ENCODE measurements at places on chromosomes 1 and 21. TPM values are rescaled to one million over a fixed set of nuclear protein-coding genes. Genes with fewer than 3 reads are reported as not detected.

GRCh38 chr21:44831227-44831860 lies 13.5 kb upstream of the SUMO3 start:
- DNase-seq: no peak

- peak; percentile 80 for DNase-seq
Observed at GRCh38 chr1:923131-923990, at the start of gene SAMD11. TSS of gene SAMD11 (plus strand) at chr1:923923. CDS start at chr1:924432, 509 bp downstream.

- DNase-seq: no peak
Observed at GRCh38 chr1:27555700-27556424, 48.1 kb downstream of the AHDC1 start.

DNA sequence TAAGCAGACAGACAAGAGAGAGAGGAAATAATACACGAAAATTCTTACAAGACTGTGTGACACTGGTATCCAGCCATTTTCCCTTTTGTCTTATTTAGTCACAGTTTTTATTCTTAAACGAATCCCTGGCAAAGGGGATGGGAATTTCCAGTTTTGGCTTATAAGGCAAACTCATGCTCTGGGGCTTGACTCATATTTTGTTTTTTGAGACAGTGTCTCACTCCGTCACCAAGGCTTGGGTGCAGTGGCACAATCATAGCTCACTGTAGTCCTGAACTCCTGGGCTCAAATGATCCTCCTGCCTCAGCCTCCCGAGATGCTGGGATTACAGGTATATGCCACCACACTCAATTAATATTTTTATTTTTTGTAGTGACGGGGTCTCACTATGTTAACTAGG lies 31.9 kb downstream of the PTGER3 start:
- DNase-seq: no peak

GBP2 gene
- total RNA-seq: 44.3 TPM

GRCh38 chr1:55289614-55290013 lies 74.5 kb upstream of the USP24 start:
- no peak for DNase-seq

GRCh38 chr1:192986110-192986747 lies 72.9 kb downstream of the UCHL5 start:
- no peak for DNase-seq

- DNase-seq: no peak
Observed at GRCh38 chr1:53971718-53972117, 25.6 kb downstream of the LRRC42 start.

- peak; percentile 50 for DNase-seq
Observed at GRCh38 chr1:156677616-156678596, 699 bp upstream of the NES start.

DNA sequence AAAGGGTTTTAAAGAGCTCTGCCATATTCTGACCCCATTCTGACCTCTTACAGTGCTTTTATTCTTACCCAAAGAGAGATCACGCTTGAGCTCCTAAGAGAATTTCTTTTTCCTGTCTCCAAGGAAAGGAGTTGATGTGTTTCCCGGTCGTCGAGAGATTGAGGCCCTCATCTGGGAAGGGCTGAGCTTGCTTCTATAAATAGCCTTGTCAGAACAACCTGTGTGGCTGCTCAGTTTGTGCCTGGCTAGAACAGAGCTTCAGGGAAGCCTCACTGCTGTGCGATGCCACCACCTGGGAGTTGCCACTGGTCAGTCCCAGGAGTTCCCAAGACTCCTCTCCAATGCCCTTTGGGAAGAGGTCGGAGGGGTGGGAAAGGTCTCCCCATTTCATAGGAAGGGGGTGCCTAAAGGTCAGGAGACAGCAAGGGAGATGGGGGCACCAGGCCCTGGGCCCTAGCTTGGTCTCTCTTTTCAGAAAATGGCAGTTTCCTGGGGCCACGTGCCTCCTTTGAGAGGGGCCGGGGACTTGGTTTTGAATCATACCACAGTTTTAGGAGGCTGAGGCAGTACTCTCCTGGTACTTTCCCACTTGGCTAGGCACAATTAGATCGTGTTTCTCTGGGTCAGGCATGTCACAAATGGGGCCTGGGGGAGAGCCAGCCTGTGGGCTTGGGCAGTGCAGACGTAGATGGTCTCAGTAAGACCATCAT lies 52.1 kb downstream of the EIF2D start:
- peak; percentile 75 for DNase-seq

DNA sequence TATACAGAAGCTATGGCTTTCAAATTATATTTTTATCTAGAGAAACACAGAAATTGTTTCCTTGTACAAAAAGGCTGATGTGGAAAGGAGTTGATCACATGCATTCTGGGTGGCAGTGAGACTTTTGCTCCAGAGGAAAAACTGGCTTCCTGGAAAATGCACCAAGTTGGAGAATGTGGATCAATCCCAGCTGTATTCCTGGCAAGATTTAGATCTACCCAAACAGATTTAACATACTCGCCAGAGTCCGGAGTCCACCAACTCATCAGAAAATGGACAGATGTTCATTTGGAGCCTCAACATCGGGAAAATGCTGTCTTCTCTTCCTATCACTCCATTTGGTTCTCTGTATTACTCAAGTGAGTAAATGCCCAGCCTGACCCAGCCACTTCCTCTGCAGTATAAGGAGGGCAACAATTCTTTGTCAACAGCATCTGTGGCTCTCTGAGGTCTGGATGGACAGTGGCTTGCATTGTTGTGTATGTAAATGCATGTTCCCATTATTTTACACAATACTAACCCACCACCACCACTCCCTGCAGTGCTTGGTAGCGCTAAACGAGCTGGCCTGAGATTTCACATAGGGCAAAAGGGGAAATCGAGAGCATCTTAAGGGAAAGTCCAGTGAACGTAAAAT lies 226.2 kb upstream of the IRF2BP2 start:
- no peak for DNase-seq

DNA sequence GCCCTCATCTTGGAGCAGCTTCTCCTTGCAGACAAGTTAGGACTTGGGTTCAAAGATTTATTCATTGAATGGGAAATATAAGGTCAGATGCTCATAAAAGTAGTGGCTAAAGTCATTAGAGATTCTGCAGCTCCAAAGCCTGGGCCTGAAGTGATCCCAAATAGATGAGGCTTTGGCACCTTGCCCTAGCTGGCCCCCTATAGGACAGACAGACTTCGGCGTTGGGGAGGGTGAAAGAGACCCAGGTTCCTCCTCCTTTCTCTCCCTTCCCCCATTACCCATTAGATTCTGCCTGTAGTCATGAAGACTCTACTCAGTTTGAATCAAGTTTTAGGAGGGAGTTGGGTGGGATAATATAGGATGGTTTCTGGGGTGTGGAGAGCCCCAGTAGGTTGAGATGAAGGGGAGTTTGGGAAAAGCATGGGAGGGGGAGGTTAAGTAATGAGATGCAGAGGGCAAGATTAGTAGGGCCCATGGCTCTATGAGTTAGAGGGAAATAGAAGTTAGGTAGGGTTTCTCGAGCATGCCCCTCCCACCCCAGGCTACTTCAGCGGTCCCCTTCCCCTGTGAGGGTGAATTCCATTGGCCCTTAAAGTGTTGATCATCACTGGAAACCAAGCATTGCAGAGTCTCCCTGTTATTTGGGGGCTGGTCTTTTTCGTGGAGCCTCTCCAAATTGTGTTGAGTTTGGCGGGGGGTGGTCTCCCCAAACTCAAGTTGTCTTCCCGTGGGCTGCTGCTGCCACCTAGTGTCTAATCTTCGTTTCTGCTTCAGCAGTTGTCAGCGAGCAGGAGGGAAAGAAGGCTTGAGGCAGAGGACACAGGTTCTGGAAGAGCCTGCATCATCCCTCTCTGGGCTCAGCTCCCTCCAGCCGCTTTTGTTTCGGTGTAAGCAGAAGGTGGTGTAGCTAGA lies 2.1 kb upstream of the AHDC1 start:
- DNase-seq: peak; percentile 61

DNA sequence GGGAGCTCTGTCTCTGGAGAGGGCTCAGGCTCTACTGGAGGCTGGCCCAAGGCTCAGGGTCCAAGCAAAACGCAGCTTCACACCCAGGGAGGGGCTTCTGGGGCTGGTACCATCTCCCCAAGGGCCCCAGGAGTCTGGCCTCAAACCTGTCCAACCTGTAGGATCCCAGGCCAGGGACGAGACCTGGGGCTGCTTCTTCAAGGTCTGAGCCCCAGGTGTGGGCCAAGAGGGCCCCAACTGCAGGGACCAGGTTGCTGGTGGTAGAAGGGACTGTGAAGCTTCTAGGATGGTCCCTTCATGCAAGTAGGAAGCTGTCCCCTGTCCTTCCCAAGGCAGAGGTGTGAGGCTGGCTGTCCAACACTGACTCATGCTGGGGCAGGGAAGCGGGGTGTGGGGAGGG lies 7.8 kb upstream of the MMEL1 start:
- no peak for DNase-seq

ROR1 gene
- 1.8 TPM for total RNA-seq

LMX1A gene
- not detected for total RNA-seq

CGN gene
- 7.8 TPM for total RNA-seq

DNA sequence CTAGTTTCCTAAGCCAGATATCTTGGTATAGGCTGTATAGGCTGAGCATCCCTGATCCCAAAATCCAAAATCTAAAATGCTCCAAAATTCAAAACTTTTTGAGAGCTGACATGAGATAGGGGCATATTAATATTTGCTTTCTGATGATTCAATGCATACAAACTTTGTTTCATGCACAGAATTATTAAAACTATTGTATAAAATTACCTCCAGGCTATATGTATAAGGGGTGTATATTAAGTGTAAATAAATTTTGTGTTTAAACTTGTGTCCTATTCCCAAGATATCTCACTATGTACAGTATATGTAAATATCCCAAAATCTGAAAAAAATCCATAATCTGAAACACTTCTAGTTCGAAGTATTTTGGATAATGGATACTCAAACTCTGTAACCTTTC lies 2.6 kb downstream of the WDR64 start:
- DNase-seq: no peak

VTCN1 gene
- not detected for total RNA-seq

Measured in thyroid gland (tissue), 4 donors.